ENCODE measurements at places on chromosomes 11 and 22.

DNA sequence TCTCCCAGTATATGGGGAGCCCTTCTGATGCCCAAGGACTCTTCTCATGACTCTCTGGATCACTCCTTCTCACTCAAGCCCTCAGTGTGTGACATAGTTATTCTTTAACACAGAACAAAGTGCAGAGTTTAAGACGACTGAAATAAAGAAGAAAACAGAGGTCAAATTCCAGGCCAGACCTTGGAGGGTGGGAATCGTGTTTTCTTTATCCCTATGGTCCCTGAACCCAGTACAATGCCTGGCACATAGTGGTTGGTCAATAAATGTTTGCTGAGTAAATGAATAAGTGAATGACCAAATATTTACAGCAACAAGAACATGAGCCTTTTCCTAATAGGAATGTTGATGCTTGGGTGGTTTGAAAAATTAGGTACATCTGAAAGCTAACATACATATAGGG lies 28.8 kb downstream of the VSTM5 start:
- no peak for DNase-seq

- DNase-seq, result peak; percentile 42
These were observed 23.2 kb upstream of the ZBTB16 start for GRCh38 chr11:114036147-114036811.

- DNase-seq, result no peak
These were observed 1.4 kb downstream of the NEFH start for GRCh38 chr22:29481265-29482000.

GRCh38 chr11:116960930-116961329 lies 123.5 kb upstream of the APOA1 start:
- no peak for DNase-seq

DNA sequence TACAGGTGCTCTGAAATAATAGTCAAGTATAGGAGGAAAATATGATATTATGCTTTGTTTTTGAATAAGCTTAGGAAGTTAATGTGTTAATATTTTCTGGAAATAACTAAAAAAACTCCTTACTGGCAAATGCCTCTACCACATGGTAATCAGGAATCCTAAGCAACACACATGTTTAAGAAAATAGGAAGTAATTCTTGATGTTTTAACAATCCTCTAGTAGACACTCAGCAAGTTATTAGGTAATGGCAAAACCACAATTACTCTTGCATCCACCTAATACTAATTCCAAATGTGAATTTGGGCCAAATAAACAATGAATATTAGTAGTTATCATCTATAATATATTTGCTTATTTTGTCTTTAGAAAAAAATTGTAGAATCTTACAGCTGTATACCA lies 53.6 kb downstream of the SLC35F2 start:
- no peak for DNase-seq

GRCh38 chr11:19674836-19675235 lies 37.8 kb upstream of the NAV2 start:
- no peak for DNase-seq

- DNase-seq, result no peak
These were observed 100.7 kb upstream of the PLET1 start for GRCh38 chr11:112361396-112361795.

- DNase-seq, result no peak
These were observed 4.3 kb upstream of the GP1BB start for GRCh38 chr22:19719050-19719482.

- no peak for DNase-seq
These were observed 131.0 kb downstream of the SLC1A2 start for GRCh38 chr11:35288309-35288708.

- DNase-seq, result no peak
These were observed 114.5 kb downstream of the MAML2 start for GRCh38 chr11:96228473-96228891.

DNA sequence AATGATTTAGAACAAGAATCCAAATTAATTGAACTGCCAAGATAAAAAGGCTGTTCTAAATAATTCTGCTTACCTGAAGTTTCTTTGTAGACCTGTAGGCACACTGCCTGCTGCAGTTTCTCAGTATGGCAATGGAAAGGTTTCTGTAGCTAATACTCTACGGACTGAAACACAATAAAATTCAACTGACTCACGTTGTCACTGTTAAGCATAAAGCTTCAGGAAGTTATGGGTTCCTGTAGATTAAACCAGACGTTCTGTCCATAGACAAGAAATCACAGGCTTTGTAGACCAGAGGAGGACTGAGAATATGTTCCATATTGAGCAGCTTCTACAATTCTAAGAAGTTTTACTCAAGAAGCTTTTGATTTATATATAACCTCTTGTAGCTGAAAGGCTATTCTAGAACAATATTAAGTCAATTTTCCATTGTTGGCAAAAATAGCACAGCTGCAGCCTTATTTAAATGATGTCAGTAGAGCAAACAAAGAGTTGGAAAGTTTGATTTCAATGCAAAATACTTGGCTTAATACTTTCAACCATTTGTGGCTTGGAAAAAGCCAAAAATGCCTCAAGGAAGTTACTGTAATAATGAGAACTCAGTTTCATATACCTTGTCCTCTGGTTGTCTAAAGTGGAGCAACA lies at the start of gene GLYATL2:
Gene GLYATL2, minus strand, starts transcription at position 344 of the 645 bp plus-strand sequence. CDS start 5,092 bp downstream, outside the sequence.
- no peak for DNase-seq

DNA sequence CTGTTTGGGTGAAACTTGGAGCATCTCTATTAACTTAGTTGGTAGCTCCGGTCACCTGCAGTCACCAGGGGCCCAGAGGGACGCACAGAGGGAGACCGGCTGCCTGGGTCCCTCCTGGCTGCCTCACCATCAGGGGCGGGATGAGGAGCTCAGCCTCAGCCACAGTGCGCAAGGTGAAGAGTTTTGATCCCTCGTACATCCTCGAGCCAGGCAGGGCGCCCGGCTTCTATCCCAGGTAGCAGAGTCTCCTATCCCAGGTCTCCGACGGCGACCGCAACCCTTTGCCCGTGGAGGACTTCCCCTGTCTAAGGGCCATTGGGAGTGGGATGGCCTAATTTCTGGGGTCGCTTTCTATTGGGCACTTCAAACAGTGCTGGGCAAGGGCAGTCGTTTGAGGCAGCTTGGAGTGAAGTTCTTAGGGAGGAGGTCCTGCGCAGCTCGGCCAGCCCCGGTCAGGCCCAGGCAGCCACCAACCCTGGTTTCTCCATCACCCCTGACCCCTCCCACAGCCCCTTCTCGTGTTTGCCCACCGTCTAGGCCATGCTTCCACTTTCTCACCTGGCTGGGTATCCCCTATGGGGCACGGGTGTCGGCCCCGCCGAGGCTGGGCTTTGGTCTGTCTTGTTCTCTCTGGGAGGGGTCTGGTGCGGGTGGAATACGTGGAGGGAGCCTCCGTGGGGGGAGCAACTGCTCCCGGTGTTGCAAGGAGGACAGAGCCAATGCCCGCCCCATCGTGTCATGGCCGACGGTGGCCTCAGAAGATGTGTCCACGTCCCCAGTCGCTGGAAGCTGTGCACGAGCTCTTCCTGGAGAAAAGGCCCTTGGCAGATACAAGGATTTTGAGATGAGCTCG lies 3.6 kb upstream of the MRGPRG start:
- no peak for DNase-seq

DNA sequence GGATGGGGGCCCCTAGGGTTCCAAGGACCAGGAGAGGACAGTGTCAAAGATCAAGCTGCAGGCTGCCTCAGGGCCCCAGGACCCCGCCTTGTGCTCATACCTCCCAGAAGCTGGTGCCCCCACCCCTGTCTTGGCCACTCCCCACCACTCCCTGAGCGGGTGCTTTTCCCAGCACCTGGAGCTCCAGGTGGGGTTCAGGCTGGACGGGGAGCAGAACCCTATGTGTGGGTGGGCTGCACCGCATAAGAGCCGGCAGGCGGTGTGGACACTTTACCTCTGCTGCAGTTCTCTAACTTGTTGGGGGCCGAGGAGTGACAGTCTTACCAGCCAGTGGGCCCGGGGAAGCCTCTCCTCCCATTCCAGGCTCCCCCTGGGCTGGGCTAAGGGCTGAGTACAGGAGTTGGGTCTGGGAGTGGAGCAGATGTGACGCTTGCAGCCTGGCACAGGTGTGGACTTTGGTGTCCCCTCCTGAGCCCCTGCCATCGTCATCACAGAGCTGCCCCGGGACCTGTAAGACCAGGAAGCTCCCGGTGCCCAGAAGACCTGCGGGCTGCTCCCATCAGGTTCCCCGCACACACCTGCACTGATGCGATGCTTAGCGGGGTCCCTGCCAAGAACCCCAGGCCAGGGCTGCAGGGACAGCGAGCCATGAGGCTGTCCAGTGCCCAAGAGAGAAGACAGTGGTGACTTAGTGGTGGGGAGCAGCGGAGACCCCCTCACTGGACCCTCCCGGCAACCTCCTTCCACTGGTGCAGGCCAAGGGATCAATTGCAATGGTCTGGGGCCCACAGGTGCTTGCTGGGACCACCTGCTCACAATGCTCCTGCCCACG lies 674.5 kb downstream of the BRD1 start:
- no peak for DNase-seq

DNA sequence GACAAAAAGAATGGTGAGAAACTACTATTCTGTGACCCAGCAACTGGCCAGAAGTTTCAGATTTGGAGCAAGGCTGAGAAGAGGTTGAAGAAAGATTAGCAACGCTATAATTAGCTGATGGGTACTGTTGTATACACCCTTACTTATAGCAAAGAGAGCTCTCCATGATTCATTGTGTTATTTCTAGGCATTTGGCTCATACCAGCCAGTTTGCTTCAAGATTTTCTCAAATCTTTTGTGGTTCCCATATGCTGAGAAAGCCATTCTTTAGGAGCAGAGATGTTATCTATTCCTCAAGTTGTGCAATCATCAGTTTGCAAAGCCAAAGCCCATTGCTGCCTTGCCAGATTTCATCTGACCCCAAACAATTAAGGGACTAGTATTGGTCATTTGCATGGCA lies 179.4 kb downstream of the ETS1 start:
- no peak for DNase-seq

GRCh38 chr22:37848587-37849088 lies 581 bp upstream of the EIF3L start:
- DNase-seq, result no peak

DNA sequence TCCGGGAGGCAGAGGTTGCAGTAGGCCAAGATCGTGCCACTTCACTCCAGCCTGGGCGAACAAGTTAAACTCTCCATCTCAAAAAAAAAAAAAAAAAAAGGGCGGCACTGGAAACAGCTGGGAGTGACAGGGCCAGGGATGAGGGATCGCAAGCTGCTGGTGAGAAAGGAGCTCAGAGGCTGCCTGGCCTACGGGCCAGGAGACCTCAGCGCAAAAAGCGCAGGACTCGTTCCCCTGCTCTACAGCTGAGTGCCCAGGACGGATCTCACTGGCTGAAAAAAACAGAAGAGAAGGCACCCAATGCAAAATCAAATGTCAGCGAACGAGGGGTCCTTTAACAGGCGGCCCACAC lies 650 bp upstream of the NUP50 start:
- no peak for DNase-seq

DNA sequence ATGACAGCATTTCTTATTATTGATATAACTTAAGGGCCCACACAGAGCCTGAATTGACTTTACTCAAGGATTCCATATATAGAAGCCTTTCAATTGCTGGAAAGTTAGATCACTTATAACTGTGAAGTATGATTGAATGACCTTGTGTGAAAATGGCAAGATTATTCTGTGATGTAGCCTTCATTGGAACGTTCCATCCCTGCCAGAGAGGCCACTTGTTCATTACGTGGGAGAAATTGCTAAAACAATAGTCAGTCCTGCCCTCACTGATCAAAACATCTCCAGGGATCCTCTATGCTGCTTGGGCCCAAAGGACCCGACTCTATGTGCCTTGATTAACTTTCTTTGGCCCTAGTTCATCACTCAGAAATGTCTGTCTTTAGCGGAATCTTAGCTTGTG lies 159.5 kb upstream of the BLID start:
- DNase-seq, result no peak

GRCh38 chr22:19514831-19515565 lies 9.2 kb downstream of the CLDN5 start:
- no peak for DNase-seq

- no peak for DNase-seq
These were observed 122.2 kb downstream of the C11orf58 start for GRCh38 chr11:16860617-16861016.

DNA sequence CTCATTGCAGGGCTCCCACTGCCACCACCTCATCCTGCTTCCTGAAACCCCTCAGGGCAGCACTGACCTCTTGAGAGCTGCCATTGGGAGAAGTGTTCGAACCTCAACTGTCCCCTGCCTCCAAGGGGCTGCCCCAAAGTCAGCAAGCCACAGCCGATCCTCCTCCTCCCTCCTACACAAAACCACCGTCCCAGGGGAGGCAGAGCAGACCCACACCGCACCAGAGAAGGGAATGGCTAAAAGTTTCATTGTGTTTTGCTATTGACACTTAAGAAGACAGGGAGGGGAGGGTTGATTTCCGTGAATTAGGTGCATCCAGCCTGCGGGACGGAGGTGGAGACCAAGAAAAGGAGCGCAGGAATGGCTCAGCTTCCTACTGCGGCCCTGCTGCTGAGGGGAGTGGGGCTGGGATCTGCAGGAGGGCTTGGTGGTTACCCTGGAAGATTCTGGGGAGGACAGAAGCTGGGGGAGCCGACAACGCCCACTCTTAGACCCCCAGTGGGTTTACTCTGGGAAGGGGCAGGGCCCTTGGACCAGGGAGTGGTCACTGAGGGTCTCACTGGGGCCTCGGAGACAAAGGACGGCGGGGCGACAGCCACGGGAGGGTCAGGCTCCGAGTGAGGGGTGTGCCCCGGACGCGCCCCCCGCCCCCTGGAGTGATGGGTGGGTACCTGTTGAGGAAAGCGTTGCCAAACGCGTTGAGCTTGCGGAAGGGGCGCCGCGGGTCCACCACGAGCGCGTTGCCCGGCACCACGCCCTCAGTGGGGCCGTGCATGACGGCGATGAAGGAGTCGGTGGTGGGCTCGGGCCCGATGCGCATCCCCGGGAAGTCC lies 815 bp downstream of the EHD1 start:
- DNase-seq, result no peak

DNA sequence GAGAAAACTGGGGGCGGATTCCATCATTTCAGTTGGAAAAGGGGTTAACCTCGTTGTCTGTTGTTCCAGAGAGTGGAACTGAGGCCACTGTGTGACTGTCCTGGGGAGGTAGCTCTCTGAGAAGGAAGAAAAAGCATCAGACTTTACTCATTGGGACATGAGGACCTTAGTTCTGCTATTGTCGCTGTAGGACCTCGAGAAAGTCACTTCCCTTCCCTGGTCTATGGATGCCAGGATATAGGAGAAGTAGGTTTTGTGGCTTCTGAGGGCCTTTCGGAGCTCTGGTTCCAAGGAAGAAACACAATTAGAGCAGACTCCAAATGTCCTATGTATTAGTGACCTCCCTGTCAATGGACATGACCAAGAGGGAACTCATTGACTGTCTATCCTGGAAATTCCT lies 6.2 kb downstream of the MYO18B start:
- no peak for DNase-seq

- DNase-seq, result no peak
These were observed 232.2 kb upstream of the PITPNB start for GRCh38 chr22:28151151-28151816.

DNA sequence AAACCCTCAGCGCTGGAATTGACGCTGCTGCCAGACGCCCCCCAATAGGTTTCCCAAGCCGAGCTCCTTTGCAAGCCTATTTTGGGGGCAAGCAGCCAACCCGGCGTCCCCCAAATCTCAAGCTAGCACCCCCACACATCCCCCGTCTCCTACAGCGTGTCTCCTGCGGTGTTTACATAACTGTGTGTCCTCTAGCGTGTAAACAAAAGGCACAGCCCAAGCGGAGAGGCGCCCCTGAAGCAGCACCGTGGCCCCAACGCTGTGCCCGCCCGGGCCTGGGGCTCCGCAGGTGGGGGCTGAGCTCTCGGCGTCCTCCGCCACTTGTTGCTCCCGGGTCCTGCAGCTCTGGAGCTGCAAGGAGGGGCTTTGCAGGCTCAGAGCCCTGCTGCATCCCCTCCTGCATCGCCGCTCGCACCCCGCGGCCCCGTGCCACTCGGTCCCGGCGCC lies 1.6 kb downstream of the CADM1 start:
- no peak for DNase-seq

- DNase-seq, result no peak
These were observed 9.5 kb upstream of the CBX6 start for GRCh38 chr22:38881464-38881871.
